Aorta (tissue), 5 donors: ENCODE measurements at places on chromosomes 1 and 21. TPM values are rescaled to one million over a fixed set of nuclear protein-coding genes. Genes with fewer than 3 reads are reported as not detected.

AADACL3 gene
- total RNA-seq: not detected

SCCPDH gene
- total RNA-seq: 19.4 TPM

KCNH1 gene
- 0.96 TPM for total RNA-seq

EFCAB14 gene
- total RNA-seq: 108 TPM
